Right atrium auricular region (tissue), 2 donors: ENCODE measurements at places on chromosomes 2 and 18. TPM values are rescaled to one million over a fixed set of nuclear protein-coding genes. Genes with fewer than 3 reads are reported as not detected.

The LIMS4 gene
- total RNA-seq, result 5.2 TPM

The PRSS56 gene
- 0.20 TPM for total RNA-seq

DNA sequence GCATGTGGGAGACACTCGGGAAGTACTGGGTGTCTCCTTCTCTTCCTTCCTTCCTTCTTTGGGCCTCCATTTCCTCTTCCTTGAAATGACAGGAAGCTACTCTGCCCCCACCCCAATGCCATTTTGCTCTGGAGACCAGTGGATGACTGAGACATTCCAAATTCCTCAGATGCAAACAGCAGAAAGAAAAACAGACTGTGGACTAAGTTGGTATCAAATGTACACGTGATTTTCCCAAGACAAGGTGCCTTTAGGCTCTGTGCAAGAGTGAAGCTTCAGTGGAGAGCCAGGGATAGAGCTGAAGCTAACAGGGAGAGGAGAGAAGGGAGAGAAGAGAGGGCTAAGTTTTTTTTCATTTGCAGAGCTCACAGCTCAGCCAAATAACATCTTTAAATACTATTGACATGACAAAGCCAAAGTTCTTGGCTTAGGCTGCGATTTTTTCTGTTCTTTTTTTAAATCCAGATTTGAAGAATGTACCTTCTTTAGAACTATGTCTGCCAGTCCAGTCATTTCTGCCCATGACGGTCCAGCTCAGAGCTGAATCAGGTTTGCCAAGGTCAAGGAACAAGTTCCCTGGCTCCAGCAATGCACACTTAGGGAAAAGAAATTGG, 84.5 kb upstream of the LCLAT1 start:
- H3K36me3 ChIP-seq, result no peaks in the 10 kb centered on the region
- DNase-seq, result no peak
- peaks cover 45% of the 10 kb centered on the region for H3K4me1 ChIP-seq
- H3K4me3 ChIP-seq, result no peak overlapping the region
- H3K27ac ChIP-seq, result peak overlapping the region; percentile 16
- no peaks in the 10 kb centered on the region for H3K27me3 ChIP-seq

The UGT1A3 gene
- not detected for total RNA-seq

DNA sequence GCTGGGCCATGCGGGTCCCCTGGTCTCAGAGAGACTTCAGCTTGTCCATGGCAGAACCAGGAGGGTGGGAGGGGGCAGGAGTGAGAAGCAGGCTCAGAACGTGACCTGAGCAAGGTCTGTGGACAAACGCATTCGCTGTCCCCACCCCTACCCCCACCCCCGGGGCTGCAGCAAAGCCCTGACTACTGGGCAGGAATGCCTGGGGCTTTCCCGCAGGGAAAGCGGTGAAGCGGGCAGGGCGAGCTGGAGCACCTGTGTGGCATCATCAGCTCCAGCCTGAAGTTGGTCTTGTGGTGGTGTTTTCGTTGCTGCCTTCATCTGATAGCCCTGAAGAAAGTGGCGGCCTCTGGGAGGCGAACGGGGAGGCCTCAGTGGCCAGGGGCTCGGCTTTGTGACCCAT, 26.1 kb upstream of the ALKAL2 start:
- DNase-seq, result no peak
- no peaks in the 10 kb centered on the region for H3K4me1 ChIP-seq
- H3K36me3 ChIP-seq, result no peaks in the 10 kb centered on the region
- H3K4me3 ChIP-seq, result no peak overlapping the region
- no peaks in the 10 kb centered on the region for H3K27me3 ChIP-seq

DNA sequence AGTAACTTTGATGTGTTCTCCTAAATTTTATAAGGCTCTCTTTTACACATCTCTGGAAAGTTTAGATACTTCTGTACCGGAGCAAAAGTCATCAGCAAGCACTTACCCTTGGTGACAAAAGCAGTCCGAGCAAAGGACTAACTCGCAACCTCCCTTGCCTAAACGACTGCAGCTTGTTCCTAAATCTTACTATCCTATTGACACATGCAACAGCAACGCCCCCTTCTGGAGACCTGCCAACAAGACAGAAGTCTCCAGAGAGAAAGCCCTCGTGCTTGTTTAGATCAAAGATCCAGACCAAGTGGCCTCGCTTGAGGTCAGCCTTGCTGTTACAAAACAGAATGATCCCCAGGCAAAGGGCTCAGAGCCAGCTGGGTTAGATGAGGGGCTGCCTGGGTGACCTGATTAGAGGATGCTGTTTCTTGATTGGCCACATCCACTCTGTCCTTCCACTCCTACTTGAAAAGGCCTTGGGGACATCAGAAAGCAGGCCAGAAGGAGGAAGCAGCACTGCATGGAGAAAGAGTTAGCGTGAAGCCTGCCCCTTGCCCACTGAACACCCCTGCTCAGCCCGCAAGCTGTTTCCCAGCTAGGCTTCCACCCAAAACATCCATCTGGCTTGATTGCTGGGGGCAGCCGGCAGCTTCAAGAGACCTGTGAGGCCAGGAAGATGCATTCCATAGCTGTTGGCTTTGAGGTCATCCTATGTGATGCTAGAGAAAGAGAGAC, 94.3 kb downstream of the HNRNPLL start:
- no peaks in the 10 kb centered on the region for H3K4me1 ChIP-seq
- no peak overlapping the region for H3K4me3 ChIP-seq
- H3K27me3 ChIP-seq, result no peaks in the 10 kb centered on the region
- H3K36me3 ChIP-seq, result no peaks in the 10 kb centered on the region

DNA sequence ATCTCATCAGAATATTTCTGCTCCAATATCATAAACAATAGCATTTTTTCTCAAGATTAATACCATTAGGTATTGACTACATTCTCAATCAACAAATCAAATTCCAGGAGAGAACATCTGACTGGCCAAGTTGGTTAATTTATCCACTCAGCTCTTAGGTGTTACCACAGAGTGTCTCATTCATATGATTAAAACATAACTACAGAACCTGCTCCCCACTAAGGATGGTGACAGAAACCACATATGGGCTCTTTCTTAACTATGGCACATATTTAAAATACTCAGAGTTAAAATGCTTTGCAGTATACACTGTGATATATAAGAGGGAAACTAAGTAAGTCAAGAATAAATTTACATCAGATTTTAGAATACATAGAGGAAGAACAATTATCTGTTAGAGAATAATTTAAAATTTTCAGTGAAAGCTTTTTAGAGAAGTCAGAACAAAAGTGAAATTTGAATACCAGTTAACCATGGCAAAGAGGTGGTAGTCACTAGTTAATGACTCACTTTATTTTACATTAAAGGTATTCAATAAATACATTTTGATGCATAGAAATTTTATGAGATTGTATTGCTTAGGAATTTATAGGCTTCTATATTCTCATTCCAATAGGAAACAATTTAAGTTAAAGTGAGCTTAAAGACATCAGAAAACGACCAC, 1120.8 kb upstream of the TMEFF2 start:
- H3K36me3 ChIP-seq, result no peaks in the 10 kb centered on the region
- no peaks in the 10 kb centered on the region for H3K27me3 ChIP-seq
- DNase-seq, result no peak
- H3K4me1 ChIP-seq, result no peaks in the 10 kb centered on the region
- H3K4me3 ChIP-seq, result no peak overlapping the region

DNA sequence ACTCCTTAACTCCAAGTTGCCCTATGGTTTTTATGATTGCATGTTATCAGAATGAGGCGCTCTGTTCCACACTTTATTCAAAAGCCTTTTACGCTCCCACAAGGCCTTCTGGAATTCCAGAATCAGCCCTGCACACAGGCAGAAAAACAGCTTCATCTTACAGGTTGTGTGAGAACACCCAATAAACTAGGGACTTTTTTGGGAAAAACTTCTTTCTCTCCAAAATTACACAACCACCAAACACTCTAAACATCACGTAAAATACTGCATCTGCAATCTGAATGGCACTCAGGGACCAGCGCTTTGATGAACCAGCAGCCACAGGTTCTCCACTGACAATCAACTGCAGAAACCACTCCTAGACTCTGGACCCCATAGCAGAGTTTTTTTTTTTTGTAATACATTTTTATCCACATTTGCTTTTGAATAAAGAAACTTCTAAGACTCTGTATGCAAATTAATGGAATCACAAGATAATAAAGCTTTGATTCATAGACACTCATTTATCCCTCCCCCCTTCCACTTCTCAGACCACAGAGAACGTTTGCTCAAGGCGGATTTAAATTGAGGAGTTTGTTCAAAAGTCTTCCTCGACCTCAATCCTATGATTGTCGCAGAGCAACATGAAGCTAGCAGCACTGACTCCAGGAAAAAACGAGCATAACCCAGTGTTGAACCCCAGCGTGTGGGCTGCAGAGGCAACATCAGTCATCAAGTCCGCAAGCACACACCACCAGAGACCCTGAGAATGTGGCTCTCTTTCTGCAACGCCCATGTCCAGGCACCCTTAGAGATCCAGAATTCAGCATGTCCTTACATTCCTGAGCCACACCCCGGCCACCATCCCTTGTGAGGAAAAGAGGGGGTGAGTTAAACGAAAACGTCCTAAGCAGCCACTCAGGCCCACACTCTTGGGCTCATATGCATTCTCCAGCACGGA, 116.5 kb downstream of the MBP start:
- H3K4me3 ChIP-seq, result no peak overlapping the region
- no peaks in the 10 kb centered on the region for H3K27me3 ChIP-seq
- no peak for DNase-seq
- H3K36me3 ChIP-seq, result peaks cover 4% of the 10 kb centered on the region
